ENCODE measurements at places on chromosomes 2 and 18.

DNA sequence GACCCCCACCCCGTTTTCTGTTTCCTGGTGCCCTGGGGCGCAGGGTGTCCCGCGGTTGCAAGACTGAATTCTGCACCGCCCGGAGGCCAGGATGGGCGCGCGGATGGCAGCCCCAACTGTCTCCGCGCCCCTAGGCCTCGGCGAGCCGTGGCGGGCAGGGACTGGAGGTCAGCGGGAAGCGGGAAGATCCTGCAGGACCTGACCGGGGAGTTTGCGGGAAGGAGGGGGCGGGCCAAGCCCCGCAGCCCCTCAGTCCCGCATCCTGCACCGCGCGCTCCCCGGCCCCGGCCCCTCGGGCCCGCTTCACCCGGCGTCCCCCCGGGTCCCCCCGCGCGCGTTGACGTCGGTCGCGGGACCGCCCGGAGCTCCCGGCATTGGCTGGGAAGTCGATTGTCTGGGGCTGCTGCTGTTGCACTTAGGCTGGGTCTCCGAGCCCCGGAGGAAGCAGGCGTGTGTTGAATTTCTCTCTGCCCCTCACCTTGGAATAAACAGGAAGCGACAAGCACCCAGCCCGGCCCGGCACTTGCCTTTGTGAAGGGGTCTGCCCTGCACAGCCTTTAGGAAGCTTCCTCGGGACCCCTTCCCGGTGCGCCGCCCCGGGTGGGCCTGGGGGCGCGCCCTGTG lies at the start of gene LDLRAD4:
Gene LDLRAD4, plus strand, starts transcription at position 393 of the 624 bp plus-strand sequence.
- DNase-seq, result peak; percentile 18

- no peak for DNase-seq
These were observed 678.5 kb downstream of the ARHGAP15 start for GRCh38 chr2:143807671-143808070.

- DNase-seq, result no peak
These were observed 45.7 kb downstream of the CCDC93 start for GRCh38 chr2:117967977-117968718.

DNA sequence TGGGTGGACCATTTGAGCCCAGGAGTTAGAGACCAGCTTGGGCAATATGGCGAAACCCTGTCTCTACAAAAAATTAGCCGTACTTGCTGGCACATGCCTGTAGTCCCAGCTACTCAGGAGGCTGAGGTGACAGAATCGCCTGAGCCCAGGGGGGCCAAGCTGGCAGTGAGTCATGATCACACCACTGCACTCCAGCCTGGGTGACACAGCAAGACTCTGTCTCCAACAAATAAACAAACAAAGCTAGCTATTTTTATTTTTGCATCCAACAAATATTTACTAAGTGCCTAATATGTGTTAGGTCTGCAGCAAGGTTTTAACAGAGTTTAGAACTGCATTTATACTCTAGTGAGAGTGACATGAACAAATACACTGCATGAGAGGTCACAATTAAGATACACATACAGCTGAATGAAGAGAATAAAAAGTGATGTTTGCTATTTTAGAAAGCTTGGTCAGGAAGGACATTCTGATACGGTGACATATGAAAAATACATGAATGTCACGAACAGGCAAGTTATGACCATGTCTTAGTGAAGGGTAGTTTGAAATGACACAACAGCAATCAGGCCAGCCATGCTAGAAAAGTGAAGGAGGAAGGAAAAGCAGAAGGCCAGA lies 83.2 kb upstream of the FRZB start:
- DNase-seq, result no peak

GRCh38 chr2:44947028-44947375 lies 5.5 kb downstream of the SIX3 start:
- no peak for DNase-seq

DNA sequence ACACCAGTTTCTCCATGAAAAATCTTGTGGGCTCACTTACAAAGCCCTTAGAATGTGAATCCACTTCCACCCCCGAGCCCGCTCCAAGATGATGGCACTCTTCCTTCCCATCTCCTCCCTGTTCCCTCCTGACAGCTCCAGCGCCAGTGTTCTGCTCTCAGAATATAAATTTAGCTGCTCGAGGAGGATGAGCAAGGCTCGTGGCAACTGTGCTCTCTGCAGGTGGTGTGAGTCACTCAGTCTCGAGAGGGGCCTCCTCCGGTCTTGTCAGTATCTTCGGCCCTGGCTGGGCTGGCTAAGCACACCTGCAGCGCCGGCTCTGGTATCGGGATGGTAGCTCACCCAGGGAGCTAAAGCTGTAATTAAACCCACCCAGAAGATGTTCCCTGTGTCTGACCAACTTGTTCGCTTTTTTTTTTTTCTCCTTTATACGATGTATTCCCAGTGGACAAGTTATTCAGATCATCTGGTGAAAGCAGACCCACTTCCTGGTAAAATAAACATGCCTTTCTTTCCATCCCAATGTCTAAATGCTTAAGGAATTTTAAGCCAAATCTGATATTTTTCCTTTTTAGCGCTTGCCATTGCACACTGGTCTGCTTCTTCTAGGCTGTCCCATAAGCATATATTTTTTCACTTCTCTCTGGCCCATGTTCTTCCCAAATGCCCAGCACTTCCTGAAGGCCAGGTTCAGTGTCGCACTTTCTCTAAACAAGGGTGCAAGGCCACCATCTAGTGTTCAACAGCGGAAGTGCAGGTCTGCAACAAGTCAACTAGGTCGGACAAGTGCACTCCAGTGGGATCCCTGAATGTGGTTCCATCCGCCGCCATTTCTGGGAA lies 31.4 kb upstream of the YPEL5 start:
- DNase-seq, result no peak

GRCh38 chr2:233439191-233439590 lies 84.9 kb downstream of the DGKD start:
- DNase-seq, result no peak

- DNase-seq, result no peak
These were observed 233.8 kb downstream of the LDLRAD4 start for GRCh38 chr18:13452388-13452811.

DNA sequence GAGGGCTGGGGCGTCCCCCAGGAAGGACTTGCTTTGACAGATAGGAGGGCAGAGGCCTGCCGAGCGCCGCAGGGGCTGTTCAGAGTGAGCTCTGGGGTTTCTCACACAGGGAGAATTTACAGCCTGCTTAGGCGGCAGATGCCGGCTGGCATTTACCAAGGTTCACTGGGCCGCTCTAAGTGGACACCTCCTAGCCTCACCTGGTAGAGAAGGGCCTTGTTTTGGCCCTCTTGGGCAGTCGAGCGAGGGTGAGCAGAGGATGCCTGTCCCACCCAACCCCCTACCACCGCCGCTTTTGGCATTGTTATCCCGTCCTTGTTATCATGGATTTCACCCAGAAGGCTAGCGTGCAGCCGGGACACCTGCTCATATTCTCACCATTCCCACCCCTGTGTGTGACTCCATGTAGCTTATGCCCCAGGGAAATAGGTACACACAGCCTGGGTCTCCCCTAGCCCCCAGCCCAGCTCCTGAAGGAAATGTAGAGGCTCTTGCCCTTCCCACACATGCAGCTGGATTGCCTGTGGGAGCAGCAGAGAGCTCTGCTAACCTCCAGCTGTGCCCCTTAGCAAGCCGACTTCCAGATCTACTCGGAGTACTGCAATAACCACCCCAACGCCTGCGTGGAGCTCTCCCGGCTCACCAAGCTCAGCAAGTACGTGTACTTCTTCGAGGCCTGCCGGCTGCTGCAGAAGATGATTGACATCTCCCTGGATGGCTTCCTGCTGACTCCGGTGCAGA lies 52.4 kb downstream of the FAM168B start:
- DNase-seq, result no peak

GRCh38 chr2:157203651-157204050 lies 53.9 kb upstream of the GALNT5 start:
- no peak for DNase-seq

GRCh38 chr18:24502667-24503523 lies 42.5 kb downstream of the HRH4 start:
- DNase-seq, result no peak

GRCh38 chr2:131127076-131127475 lies 21.9 kb downstream of the PLEKHB2 start:
- no peak for DNase-seq

GRCh38 chr2:30694286-30695055 lies 112.8 kb downstream of the CAPN13 start:
- DNase-seq, result no peak

DNA sequence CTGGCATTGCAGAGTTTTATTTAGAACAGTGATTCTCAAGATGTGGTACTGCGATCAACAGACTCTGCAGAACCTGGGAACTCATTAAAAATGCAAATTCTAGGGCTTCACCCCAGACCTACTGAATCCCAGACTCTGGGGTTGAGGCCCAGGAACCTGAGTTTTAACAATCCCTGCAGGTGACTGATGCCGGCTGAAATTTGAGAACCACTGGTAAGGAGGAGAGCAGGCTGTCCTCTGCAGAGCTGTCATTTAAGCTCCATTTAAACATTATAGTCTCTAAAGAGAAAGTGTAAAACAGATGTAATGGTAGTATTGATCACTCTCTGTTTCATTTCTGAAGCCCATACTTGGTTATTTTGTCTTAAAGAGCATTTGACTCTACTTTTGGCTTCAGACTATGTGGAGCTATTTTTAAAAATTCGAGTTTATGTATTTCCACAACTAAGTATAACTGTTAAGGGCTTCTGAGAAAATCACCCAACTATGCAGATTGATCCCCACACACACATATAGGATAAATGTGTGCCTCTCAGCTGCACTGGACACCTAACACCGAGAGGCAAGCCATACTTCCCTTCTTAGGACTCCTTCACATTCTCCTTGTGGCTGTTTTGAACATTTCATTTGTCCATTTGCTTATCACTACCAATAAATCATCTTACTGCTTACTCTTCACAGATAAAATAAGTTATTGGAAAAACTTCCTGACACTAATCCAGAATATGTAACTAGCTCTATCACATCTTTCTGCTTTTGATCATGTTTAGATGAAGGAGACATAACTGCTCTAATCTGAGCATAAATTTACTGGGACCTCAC lies 487.5 kb downstream of the DLGAP1 start:
- no peak for DNase-seq

- DNase-seq, result no peak
These were observed 148.1 kb downstream of the ZNF407 start for GRCh38 chr18:74745633-74746403.

GRCh38 chr18:75110846-75111415 lies 98.0 kb downstream of the PTGR3 start:
- no peak for DNase-seq

- no peak for DNase-seq
These were observed 63.0 kb downstream of the RHBDD1 start for GRCh38 chr2:226898897-226899296.

- DNase-seq, result no peak
These were observed 169.1 kb downstream of the ATAD2B start for GRCh38 chr2:23757686-23758433.

DNA sequence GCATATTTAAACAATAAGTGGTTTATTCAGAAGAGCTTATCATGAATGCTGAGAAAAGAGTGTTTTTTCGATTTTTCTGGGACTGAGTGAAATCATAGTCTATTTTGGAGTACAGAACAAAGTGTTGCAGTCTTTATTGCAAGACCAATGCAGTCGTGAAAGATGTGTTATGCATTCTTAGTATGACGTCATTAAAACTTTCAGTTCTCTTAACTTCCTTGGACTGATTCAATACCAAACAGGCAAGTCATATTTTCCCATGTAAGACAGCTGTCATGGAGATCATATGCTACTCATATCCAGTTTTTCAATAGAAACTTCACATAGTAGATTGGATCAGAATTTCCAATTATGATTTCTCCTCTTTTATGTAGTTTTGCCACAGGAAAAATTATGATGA lies 92.6 kb downstream of the RIT2 start:
- DNase-seq, result no peak

DNA sequence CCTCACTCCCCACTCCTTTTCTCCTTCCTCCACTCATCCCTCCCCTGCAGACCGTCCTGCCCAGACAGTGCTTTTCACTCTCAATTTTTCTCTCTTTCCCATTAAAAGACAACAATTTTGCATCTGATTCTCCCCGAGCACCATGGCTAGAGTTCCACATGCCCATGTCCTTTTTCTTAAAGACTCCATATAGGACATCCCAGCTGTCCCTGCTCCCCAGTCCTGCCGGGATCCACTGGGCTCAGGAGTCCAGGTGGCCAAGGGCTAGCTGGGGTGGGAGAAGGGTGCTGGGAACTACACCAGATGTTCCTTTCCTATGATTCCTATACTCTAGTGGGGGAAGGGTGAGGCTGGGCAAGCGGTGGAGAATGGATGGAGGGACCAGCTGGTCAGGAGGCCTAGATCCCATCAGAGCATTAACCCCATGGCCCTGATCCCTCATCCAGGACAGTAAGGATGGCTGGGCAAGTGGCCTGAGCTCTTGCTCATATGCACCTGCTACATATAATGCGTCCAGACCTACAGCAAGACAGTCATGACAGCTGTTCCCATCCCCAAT lies 52.8 kb upstream of the RMDN2 start:
- DNase-seq, result no peak
